ENCODE measurements at places on chromosomes 2 and 18.

- no peak for DNase-seq
Measured at GRCh38 chr2:119487434-119488244, 36.6 kb downstream of the SCTR start.

- no peak for DNase-seq
Measured at GRCh38 chr18:49970319-49970718, 157.0 kb upstream of the ACAA2 start.

DNA sequence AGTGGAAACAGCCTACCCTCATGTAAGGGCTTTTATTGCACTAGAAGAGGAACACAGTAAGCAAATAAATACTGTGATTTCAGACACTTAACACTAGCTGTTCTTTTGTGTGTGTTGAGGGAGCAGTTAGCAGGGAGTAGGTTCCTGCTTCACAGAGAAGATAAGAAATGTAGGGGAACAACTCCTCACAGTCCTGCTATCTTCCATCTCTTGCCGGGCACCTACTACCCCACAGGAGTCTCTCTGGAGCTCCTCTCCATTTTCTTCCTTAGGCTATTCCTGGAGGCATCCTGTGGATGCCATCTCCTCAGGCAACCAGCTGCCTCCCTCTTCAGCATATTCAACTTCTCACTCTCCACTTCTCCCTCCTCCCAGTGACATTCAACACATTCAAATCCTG is 145.0 kb downstream of the SRBD1 start:
- DNase-seq: no peak

DNA sequence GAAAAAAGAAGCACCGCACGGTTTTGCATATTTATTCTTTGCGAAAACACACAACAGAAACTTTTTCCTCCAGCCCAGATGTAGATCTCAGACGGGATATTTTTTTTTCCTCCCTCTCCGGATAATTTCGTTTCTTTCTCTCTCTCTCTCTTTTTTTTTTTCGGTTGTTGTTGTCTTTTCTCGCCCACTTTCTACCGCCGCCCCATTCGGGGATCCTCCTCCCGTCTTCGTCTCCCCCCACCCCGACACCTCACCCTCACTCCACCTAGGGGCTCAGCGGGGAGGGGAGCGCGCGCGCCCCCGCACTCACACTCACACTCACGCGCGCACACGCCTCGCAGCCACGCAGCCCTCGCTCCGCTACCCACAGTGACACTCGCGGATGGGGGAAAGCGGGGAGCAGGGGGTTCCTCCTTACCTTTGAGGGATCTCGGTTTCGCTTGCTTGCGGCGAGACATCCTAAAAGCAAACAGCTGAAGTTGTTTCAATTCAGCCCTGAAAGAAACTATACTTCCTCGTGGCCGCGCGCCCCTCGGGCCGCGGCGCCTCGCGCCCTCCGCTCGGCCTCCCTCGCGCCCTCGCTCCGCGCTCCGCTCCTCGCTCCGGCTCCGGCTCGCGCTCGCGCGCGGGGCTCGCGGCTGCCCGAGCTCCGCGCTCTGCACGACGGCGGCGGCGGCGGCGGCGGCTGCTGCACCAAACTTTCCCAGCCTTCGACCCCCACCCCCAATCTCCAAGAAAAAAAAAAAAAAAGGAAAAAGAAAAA is 1.3 kb downstream of the ZNF521 start:
- DNase-seq: no peak

- DNase-seq: no peak
Measured at GRCh38 chr2:240435457-240435947, at the start of gene GPC1. Gene GPC1 (plus strand): TSS chr2:240435663. CDS start chr2:240435919, 256 bp downstream.

DNA sequence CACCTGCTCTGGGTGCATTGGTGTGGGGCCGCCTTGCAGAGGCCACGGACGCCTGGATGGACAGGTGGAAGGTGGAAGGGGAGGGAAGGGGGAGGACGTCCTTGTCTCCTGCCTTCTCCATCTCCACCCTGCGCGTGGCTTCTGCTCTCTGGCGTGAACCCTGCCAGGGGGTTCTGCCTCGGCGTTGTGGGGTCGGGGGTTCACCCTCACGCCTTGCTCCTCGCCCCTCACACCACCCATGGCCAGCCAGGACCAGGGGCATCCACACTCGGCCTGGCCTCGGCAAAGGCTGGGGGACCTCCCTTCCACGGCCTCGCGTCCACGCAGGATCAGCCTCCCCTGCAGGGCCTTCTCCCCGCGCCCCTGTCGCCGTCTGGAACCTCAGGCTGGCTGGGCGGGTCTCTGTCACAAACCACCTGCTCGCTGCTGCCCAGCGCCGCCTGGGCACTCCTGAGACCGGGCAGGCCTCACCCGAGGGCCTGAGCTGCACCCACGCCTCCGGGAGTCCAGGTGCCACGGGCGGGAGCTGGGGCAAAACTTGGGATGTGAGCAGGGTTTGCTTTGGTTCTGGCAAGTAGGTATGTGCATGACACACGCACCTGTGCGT is 655.9 kb downstream of the GALR1 start:
- no peak for DNase-seq

- DNase-seq: no peak
Measured at GRCh38 chr2:84958135-84959059, 12.6 kb upstream of the KCMF1 start.

DNA sequence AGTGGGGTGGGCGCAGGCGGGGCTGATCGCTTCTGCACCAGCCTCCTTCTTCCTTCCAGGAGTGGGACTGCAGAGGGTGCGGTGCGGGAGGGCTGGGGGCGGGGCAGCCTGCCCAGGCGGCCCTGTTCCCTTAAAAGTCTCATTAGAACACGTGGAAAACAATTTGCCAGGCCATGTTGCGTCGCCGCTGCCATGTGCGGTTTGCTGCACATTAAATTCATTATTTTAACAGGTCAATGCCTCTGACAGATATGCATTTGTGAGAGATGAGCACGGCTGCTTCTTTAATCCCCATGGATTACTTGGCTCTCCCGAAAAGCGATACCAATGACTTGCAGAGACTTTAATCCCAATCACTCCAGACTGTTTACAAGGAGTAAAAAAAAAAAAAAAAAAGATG is 139.0 kb downstream of the CELF4 start:
- DNase-seq: no peak

GRCh38 chr2:119137502-119137901 is 21.0 kb downstream of the C1QL2 start:
- no peak for DNase-seq

- no peak for DNase-seq
Measured at GRCh38 chr2:73851274-73851673, 22.5 kb downstream of the STAMBP start.

- DNase-seq: no peak
Measured at GRCh38 chr18:79806976-79807841, 9.5 kb downstream of the KCNG2 start.

DNA sequence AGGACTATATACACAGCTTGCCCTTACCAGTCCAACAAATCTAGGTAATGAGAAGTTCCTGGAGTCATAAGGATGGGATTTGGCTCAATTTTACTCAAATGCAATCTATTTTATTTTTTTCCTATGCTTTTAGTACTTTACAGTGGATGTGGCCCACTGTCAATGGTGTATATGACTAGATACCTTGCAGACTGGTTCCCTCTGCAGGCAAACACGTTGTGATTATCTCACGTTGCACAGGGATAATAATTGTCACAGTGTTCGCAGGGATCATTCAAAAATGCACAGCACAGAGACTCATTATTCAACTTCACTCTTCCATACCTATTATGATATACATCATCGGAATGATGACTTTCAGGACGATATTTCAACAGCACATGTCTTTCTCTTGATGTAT is 359.7 kb downstream of the MBD2 start:
- DNase-seq: no peak

DNA sequence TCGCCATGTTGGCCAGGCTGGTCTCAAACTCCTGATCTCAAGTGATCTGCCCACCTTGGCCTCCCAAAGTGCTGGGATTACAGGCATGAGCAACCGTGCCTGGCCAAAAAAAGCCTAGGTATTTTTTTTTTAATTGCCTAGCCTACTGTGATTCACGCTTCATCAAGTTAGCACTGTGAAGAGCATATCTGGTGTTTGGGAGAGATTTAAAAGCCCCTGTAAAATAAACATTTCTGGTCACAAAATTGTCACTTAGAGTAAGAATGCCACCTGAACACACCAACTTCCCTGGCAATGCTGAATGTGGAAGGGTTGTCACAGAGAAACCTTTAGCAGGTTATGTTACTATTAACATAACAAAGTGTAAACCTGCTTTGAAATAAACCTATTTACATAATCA is 39.7 kb upstream of the CHAC2 start:
- no peak for DNase-seq

DNA sequence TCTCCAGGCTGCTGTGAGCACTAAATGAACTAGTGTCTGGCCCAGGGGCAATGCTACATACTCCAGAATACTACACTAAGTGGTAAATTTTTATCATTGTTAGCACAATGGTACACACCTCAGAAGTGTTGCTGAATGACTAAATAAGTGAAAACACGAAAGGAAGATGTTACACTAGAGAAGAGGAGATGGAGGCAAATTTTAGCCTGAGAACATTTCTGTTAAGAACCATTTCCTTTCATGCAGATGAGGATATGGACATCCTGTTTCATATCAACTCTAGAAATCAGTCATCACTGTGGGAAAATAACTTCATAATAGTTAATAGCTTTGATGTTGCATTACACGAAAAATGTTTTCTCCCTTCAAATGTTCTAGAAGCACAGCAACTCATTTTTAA is 117.6 kb upstream of the STK17B start:
- no peak for DNase-seq

- DNase-seq: no peak
Measured at GRCh38 chr18:68147728-68148127, 567.2 kb downstream of the TMX3 start.

DNA sequence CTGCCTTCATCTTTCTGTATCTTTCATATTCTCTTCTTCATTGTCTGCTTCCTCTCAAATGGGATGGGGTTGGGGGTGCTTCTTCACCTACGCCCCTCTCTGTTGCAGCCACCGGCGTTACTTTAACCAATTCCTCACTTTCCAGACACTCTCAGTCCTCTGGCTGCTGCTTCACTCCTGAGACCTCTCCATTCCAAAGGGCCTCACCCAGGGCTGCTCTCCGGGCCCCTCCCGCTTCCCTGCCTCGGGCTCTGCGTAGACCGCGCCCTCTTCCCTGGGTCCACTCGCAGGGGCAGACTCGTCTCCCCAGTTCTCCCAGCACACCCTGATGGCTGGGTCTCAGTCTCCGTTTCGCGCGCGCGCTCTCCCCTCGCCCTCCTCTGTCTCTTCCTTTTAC is 926 bp downstream of the SERPINB8 start:
- DNase-seq: no peak

GRCh38 chr2:12502759-12503158 is 214.0 kb upstream of the TRIB2 start:
- peak; percentile 45 for DNase-seq

GRCh38 chr2:98555696-98556095 is 52.6 kb downstream of the COA5 start:
- DNase-seq: no peak

- no peak for DNase-seq
Measured at GRCh38 chr2:15827001-15827400, 113.3 kb upstream of the MYCN start.

DNA sequence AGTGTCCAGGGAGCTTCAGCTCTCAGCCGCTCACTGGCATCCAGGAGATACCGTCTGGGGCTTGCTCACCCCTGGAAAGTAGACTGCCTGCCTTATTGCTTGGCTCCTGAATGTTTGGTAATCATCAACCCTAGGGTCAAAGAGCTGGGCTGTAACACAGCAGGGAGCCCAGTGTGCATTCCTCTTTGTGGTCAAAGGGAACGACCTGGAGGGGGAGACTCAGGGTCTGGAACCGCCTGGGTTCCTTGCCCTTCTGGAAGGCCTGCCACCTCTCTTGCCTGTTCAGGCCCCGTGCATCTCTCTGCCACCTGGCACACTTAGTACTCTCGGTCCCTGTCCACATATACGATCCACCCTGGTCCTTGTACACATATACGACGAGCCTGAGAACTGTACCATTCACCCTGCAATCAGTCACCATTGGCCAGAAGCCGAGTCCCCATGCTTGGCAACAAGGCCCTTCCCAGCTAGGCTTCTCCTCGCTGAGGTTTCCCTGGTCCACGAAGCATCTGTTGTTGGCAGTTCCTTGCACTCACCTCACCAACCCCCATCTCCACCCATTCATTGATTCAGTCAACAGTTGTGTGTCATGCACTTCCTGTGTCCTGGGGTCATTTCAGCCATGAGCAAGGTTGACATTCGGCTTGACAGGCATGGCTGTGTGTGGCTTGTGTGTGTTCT is at the start of gene NAT8:
Gene NAT8, minus strand, starts transcription at position 85 of the 681 bp plus-strand sequence. CDS start 794 bp downstream, outside the sequence.
- no peak for DNase-seq

- no peak for DNase-seq
Measured at GRCh38 chr18:44149706-44150105, 531.0 kb upstream of the SETBP1 start.

GRCh38 chr2:27566628-27567027 is 16.2 kb upstream of the ZNF512 start:
- no peak for DNase-seq

GRCh38 chr2:120396861-120397811 is 51.2 kb downstream of the INHBB start:
- no peak for DNase-seq

GRCh38 chr2:237405006-237405559 is 8.9 kb downstream of the COL6A3 start:
- DNase-seq: no peak

- no peak for DNase-seq
Measured at GRCh38 chr2:9152975-9153642, 53.5 kb upstream of the ASAP2 start.

DNA sequence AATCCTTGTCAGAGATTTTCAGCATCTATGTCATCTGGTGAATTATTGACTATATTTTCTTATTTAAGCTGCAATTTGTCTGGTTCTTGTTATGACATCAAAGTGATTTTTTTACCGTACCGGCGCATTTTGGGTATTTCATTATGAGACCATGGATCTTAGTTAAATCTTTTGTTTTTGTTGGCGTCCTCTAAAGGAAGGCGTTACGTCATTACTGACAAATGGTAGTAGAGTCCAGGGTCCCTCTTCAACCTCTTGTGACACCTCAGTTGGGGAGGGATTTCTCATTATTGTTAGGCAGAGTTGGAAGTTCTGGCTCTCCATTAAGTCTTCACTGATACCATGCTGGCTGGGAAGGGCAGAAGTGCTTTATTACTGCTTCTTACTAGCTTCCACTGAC is 175.8 kb upstream of the MMADHC start:
- DNase-seq: no peak

DNA sequence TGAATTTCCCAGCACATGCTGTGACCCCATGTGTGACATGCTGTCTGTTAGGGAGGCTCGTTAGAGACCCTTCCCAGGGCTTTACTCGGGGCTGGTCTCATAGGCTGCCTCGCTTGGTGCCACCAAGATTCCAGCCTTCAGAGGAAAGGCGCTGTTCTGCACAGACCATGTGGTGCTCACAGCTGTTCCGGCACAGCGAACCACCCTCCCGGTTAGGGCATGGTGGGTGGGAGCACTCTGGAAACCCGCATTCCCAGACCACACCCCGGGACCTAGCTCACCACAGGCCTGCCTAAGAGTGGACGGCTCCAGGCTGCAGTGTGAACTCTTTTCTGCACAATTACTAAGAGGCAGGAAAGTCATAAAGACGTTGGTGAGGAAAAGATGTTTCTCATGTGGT is 112.0 kb downstream of the MBP start:
- DNase-seq: no peak

GRCh38 chr2:152049541-152049940 is 49.3 kb downstream of the CACNB4 start:
- DNase-seq: no peak

GRCh38 chr18:7301094-7301493 is 70.2 kb downstream of the LRRC30 start:
- no peak for DNase-seq
